ENCODE measurements at places on chromosomes 7 and 10.
A peak's percentile ranks its signal among the peaks of the same experiment; 100 is the strongest.

DNA sequence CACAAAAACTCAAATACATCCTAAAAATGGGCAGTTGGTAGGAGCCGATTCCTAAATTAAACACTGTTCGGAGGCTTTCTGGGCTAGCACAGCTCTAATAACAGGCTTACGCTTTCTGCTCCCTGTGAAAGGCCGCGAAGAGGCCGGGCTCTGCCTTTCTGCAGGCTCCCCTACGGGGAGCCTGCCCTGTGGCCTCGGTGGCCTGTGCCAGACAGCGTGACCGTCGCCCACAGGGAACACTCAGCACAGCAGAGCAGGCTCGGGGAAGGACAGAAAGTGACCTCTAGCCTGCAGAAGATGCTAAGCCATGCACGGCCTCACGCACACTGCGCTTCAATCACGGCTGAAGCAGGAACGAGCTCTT lies 64.2 kb downstream of the DIP2C start:
- DNase-seq = no peak

DNA sequence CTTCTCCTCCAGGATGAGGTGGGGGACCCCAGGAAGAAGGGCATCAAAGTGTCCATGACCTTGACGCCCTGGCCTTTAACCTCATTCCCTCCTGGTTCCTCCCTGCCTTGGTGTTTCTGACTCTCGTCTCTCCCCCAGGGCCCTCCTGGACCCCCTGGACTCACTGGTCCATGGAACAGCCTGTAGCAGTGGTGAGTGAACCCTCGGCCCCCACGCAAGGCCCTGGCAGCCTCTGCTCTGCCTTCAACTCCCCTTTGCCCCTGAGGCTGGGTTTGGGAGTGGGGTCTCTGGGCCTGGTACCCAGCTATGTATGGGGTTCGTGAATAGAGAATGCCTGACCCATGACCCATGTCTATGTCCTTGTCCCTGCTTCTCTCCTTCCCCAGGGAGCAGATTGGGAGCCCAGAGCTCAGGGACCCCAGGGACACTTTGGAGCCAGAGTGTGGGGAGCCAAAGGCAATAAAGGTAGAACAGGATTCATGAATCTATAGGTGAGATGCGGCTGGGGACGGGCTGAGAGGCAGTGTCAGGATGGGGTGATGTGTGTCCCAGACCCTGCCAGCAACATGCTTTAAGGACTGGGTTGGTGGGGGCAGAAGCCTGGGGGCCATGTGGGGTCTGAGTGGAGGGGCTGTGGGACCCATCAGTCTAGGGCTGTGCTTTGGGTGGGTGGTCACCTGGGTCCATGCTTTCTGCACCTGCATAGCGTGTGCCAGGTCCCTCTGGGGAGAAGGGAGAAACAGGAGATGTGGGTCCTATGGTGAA lies 18.4 kb upstream of the VOPP1 start:
- DNase-seq = no peak

- no peak for DNase-seq
These were observed 1430.8 kb downstream of the REEP3 start for GRCh38 chr10:64952042-64952441.

DNA sequence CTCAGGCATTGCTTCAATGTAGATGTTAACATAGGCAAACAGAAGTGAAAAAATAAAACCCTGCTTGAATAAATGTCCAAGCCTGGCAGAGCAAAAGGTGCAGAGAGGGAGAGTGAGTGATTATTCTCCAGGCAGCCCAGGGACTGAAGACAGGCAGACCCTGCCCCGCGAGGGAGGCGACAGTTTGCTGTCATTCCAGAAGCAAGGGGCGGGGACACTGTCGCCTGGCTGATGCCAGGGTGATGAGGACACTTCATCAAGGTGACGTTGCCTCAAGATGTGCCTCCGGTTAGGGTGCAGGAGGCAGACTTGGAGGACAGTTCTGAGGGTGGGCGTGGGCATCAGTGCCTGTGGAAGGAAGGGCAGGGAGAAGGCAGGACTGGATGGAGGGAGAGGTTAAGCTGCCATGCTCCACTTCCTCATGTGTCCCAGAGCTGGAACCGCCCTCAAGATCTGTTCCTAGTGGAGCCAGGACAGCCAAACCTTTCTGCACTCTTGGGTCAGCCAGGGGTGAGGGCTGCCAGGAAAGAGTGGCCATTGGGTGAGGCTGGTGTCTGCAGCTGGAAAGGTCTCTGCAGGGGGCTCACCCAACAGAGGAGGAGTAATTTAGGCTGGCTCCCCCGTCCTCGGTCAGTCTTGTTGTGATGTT lies 560.5 kb upstream of the MKI67 start:
- no peak for DNase-seq

DNA sequence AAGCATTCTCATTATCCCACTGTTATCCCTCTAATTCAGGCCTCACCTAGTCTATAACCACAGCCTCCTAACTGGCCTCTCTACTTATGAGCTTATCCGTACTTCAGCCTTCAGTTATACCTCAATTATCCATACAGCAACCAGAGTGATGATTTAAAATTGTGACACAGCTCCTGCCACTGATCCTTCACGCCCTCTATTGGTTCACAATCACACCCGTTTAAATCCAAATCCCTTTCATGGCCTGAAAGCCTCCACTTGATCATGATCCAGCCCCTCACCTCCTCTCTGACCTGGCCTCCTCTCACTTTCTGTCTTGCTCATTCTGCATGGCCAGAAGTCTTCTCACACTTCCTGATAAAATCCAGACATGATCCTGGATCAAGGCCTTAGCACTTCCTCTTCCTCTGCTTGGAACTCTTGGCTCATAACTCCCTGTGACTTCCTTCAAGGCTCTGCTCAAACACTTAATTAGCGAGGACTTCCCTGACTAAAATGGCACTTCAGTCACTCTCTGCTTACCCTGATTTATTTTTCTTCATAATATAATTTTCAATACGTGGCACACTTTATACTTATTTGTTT lies 19.0 kb upstream of the TMEM26 start:
- DNase-seq = no peak

GRCh38 chr10:12639996-12640944 lies 290.9 kb downstream of the CAMK1D start:
- no peak for DNase-seq

GRCh38 chr10:121338206-121338980 lies 259.9 kb downstream of the FGFR2 start:
- DNase-seq = no peak

DNA sequence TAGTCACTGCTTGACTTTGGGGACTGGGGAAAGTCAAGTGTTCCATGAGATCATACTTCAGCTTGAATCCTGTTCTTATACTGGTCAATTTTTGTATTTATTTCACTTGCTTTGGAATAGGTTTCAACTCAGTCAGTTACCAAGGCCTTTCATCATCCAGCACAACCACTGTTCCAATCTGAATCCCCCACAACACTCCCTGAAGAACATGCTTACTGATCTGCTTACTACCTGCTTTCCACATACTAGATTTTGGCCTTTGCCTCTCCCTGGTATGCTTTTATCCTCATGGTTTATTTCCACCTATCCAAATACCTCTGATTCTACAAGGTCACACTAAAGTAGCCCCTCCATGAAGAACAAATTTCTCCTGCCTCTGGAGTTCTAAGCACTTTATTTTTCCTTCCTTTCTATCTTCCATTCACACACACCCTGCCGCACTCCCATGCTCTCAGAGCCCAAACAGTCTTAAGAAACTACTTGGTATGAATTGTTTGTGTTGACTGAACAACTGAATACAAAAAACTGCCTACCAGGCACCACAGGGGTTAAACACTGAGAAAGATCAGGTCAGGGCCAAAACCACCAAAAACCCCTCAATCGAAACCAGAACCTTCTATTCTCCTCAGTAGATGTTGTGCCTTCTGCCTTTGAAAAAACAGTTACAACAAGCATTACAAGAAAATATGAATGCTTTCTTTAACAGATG lies 178.1 kb downstream of the AVL9 start:
- DNase-seq = no peak

DNA sequence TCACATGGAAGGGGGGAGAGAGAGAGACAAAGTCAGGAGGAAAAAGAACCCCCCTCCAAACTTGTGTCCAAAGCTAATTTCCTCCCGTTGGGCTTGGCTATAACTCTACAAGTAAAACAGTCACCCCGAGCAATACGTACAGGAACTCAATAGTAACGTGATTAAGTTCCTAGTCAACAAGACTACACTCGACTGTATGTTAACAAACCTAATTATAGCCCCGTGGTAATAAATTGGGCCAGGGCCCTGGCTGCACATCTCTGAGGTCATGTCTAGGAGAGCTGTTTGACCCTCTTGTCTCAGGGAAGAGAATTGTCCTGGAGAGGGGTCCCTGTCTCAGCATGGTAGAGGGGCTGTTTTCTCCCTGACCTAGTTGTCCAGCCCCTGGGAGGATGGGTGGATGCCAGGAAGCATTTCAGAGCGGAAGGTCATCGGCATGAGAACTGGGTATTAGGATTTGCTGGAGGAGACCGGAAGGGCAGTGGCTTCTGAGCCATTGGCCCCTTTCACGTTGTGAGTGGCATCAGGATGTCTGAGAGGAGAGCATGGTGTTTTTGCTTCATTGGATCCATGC lies 60.2 kb upstream of the COMTD1 start:
- DNase-seq = no peak

DNA sequence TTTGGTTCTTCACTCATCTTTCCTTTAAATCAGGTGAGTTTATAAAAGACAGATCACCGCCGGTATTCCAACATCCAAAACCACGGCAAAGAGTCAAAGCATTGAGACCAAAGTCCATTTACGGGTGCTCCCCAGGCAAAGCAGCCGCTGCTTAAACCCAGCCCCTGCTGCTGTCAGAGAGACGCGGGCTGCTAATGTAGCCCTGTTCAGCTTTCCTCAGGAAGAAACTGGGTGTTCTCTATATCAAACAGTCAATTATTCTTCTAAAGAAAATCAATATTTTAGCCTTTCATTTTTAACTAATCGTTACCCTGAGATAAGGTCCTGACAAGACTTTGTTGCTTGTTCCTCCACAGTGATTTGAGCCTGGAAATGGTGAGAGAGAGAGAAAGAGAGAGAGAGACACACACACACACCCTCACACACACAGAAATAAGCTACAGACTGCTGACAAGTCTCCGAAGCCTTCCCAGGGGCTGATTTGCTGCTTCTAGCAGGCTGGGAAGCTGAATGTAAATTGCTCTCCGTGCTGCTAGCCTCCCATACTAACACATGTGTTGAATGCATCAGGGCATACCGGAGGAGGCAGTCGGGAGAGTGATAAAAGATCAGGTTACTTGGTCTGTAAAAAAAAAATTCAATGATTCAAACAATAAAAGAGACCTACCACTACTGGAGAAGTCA lies 183.0 kb upstream of the ANK3 start:
- peak; percentile 71 for DNase-seq

- no peak for DNase-seq
These were observed 6.9 kb downstream of the BAZ1B start for GRCh38 chr7:73515178-73515577.

- DNase-seq = no peak
These were observed 56.3 kb downstream of the SFMBT2 start for GRCh38 chr10:7354330-7355047.

DNA sequence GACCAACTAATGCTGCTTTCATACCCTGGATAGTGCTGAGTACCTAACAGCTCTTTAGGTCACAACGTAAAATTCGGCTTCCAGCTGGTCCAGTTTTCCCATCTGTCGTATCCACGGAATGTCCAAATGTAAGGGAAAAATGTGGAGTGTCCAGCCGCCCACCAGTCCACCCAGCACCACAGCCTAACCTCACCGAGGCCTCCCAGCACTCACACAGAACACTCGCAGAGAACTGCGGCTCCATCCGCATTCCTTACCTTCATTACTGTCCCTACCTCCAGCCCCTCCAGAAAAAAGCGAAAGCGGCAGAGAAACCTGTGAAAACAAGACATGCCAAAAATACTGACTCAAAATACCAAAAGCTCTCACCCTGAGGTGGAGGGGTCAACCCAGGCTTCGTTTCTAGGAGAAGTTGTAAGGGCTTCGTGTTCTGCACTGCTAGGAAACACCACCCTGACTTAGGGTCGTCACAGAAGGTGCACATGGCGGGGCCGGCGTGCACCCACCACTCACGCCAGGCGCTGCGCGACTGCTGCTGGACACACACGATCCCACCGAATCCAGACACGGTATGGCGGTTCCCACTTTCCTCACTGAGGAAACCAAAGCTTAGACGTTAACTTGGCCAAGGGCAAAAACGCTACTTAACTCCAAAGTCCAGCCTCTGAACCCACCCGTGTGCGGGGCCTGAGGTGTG lies 73.9 kb downstream of the AMZ1 start:
- DNase-seq = no peak

- DNase-seq = no peak
These were observed 23.2 kb upstream of the RADIL start for GRCh38 chr7:4906682-4907081.

DNA sequence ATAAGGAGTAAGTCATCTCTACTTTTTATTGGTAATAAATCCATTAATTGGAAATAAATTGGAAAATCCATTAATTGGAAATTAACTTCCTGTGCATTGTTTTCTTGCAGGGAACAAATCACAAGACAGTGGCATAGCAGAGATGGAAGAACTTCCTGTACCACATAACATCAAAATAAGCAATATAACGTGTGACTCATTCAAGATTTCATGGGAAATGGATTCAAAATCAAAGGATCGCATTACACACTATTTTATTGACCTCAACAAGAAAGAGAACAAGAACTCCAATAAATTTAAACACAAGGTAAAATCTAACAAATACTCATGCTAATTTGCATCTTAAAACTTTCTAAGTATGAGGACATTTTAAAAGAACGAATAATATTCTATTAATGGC lies 57.8 kb downstream of the PHYHIPL start:
- no peak for DNase-seq

- no peak for DNase-seq
These were observed 50.2 kb downstream of the ABI1 start for GRCh38 chr10:26810435-26811026.

DNA sequence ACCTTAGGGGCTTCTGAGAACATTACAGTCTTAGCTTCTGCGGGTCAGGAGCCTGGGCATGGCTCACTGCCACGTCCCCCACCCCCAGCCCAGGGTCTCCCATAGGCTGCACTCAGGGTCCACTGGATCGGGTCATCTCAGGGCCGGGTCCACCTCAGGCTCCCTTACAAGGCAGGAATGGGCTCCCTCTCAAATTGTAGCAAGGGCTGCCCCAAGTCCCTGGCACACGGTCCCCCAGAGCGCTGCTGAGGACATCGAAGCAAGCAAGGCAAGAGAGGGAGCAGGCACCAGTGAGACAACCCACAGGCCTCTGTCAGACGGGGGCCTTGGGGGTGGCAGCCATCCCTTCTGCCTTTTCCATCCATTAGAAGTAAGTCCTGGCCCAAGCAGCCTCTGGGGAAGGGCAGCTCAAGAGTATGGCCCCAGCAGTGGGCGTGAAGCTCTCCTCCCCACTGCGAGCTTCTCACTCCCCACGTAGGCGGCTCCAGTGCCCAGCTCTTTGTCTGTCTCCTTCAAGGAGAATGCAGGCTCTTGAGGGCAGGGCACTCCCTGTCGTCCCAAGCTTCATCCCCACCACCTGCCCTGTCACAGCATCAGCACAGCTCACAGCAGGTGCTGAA lies 18.0 kb upstream of the RET start:
- no peak for DNase-seq

DNA sequence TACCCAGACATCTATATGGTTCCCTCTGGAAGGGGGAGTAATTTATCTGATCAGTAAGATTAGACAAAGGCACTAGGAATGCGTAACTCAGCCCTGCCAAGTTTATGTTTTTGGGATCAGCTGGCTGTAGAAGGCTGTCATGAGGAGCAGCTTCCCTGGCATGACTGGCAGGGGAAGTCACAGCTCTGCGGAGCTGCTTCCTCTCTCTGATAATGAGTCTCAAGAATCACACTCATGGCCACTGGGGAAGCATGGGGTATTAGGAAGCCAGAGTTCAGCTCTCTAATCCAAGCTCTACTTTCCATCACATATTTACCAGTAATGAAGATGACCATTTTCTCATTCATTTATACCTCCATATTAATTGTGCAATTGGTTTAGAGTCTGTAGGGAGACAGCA lies 758.9 kb downstream of the GRM8 start:
- no peak for DNase-seq

GRCh38 chr10:92203919-92204623 lies 86.8 kb downstream of the CPEB3 start:
- no peak for DNase-seq
